ENCODE measurements at places on chromosomes 6 and 20.

- no peak for DNase-seq
These were observed 26.1 kb upstream of the FANCE start for GRCh38 chr6:35426074-35426473.

- DNase-seq: no peak
These were observed 252.8 kb upstream of the CDH4 start for GRCh38 chr20:60999250-60999649.

DNA sequence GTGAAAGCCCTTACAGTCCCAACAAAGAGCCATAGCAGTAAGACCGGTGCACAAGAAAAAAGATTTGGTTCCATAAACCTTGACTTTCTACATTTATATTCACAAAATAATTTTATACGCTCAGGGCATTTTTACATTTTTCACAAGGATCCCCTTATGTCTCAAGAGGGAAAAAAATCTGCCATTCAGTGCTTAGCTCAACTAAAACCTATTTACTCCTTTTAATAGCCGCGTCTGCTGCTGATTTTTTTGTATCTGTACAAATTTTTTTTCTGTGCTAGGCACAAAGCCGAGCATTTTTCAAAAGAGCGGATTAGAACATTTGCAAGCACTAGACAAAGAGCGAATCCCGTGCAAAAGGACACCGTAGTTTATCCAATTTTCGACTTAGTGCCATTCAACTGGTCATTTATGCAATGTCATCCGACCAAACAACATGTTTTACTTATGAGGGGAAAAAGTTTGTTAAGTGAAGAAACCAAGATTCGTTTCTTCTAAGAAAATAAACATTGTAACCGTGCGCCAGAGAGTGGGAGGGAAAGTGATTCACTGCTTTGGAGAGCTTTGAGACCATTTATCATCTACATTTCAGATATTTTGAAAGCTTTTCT lies 3.7 kb downstream of the TFAP2D start:
- DNase-seq: no peak

DNA sequence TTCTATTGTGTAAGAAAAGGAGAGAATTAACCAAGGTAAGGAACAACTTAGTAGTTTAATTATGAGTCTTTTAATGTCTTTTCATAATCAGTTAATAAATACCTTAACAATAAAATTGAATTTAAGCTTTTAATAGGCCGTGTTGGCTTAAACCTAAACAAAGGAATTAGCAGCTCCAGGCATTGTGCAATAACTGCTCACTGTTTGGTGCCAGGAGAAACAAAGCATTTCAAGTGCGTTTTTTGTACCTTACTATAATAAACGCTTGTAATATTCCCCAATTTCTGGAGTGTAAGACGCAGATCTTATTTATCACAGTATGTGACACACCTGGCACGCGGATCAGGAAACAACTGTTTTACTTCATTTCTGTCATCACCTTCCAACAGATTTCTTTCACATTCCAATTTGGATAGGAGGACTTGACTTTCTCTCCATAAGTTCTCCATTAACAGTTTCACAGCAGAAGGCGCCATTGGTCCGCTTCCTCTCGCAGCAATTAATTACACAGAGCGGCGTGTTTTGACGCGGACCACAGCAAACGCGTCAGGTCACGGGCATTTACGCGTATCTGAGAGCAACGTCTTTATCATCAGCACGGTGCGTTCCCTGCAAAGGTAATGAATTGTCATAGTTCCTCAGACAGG lies 335.8 kb upstream of the NT5E start:
- DNase-seq: no peak

DNA sequence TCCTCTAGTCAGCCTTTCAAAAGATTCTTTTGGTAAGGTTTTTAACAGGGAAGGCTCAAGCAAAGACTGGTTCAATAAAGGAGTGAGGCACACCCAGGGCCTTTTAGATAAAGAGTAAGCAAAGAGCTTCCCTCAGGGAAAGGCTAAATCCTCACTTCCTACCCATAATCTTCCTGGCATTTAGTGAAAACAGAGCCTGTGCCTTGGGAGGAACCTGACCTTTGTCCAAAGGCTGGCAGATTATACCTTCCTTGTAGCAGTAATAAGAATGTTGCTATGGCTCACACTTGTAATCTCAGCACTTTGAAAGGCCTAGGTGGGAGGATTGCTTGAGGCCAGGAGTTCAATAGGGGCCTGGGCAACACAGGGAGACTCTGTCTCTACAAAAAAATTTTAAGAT lies 280.1 kb upstream of the PLCB4 start:
- DNase-seq: no peak

- peak; percentile 66 for DNase-seq
These were observed 715 bp downstream of the SOX12 start for GRCh38 chr20:325889-326644.

- DNase-seq: peak; percentile 72
These were observed 503 bp downstream of the PPDPF start for GRCh38 chr20:63520934-63521601.

GRCh38 chr20:32019563-32020463 lies 9.6 kb downstream of the CCM2L start:
- no peak for DNase-seq

DNA sequence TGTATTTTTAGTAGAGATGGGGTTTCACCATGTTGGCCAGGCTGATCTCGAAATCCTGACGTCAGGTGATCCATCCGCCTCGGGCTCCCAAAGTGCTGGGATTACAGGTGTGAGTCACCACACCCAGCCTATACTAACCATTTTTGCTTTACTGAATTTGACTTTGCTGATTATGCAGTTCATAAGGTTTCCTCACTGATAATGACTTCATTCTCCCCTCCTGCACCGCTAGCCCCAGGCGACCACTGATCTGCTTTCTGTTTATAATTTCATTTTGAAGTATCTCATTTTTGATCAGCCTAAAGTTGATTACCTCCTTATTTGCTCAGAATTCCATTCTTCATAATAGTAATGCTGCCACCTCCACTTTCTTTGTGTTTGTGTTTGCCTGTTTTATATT lies 48.7 kb upstream of the FAM83D start:
- no peak for DNase-seq

GRCh38 chr6:39225946-39226437 lies 3.3 kb downstream of the KCNK5 start:
- peak; percentile 70 for DNase-seq

Measured in CD4-positive, alpha-beta T cell treated with Interleukin-17A for 4 hours (primary cell).